ENCODE measurements at places on chromosomes 2 and 18.

GRCh38 chr2:229022652-229023051, 248.4 kb downstream of the PID1 start:
- no peak for DNase-seq

- no peak for DNase-seq
Measured at GRCh38 chr2:199778655-199779054, 72.3 kb downstream of the FTCDNL1 start.

DNA sequence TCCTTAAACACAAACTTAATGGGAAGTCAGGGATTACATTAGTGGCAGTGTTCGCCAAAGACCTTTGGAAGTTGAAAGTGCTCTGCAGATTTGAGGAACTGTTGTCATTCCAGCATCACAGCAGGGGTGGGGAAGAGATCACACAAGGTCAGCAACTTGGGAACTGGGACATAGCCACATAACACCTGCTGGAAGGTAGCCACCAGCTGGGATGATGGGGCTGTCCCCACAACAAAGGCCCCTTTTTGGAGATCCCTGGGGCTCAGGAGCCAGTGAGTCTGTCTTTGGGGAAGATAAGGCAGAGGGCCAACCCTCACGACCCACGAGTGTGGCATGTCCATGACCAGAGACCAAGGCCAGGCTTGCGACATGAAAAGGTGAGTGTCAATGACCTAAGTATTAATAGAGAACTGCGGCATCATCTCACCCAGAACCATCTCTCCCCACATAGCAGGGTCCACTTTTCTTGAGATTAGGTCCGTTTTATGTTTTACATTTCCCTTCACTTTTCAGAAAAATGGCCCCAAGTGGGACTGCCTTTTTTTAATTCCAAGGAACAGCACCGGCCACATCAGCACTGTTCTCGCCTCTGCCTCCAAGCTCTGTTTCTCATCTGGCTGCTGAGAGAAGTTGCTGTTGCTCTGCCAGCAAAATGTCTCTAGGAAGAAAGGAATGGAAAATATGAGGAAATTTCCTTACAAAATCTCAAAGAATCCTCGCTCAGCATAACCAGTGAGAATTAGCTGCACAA, 106.9 kb downstream of the GFPT1 start:
- DNase-seq, result no peak

- DNase-seq, result no peak
Measured at GRCh38 chr2:56086336-56086735, 97.5 kb upstream of the CCDC85A start.

- peak; percentile 7 for DNase-seq
Measured at GRCh38 chr2:192741889-192742288, 547.2 kb upstream of the TMEFF2 start.

DNA sequence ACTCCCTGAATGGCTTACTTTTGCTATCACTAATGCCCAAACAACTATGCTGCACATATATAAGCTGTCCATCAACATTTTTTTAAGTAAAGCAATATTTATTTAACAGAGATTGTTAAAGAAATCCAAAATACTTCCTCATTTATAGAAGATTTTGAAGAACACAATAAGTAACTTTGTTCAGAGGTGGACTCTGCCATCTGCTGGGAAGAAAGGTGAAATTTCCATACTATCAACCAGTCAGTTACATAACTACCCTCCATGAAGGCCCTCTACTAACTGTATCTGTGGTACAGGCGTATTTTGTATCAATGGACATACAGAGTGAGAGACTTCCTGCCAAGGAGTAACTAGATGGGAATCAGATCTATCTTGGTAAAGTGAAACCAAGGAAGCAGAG, 106.0 kb downstream of the DTNB start:
- no peak for DNase-seq

GRCh38 chr2:235098269-235098668, 146.5 kb downstream of the SH3BP4 start:
- DNase-seq, result no peak

GRCh38 chr18:49625021-49625691, 63.3 kb downstream of the LIPG start:
- DNase-seq, result no peak

DNA sequence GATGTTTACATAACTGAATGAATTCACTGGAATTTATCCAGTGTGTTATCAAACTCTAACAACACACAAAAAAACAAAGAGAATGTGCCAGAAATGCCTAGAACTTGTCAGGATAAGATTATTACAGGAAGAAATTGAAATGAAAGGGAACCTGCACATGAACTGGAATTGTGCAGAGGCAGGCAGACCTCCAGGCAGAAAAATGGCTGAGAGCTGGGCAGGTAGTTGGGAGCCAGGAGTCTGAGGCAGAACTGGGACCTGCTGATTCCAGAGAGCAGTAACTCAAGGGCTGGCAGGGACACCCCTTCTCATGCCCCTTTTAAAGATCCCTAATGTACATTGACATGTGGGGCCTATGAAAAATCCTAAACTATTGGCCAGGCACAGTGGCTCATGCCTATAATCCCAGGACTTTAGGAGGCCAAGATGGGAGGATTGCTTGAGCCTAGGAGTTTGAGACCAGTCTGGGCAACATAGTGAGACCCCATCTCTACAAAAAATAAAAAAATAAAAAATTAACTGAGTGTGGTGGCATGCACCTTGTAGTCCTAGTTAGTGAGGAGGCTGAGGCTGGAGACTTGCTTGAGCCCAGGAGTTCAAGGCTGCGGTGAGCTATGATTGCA, 674 bp upstream of the SP110 start:
- DNase-seq, result no peak

Measured in amniotic stem cell (primary cell).